Thyroid gland (tissue), 4 donors: ENCODE measurements at places on chromosomes 11 and 22.

- no peak for DNase-seq
- peak overlapping the region; percentile 57 for H3K27ac ChIP-seq
- H3K4me1 ChIP-seq = peaks cover 17% of the 10 kb centered on the region
- H3K27me3 ChIP-seq = no peaks in the 10 kb centered on the region
Observed at GRCh38 chr11:75526192-75526541, 426 bp upstream of the GDPD5 start.

DNA sequence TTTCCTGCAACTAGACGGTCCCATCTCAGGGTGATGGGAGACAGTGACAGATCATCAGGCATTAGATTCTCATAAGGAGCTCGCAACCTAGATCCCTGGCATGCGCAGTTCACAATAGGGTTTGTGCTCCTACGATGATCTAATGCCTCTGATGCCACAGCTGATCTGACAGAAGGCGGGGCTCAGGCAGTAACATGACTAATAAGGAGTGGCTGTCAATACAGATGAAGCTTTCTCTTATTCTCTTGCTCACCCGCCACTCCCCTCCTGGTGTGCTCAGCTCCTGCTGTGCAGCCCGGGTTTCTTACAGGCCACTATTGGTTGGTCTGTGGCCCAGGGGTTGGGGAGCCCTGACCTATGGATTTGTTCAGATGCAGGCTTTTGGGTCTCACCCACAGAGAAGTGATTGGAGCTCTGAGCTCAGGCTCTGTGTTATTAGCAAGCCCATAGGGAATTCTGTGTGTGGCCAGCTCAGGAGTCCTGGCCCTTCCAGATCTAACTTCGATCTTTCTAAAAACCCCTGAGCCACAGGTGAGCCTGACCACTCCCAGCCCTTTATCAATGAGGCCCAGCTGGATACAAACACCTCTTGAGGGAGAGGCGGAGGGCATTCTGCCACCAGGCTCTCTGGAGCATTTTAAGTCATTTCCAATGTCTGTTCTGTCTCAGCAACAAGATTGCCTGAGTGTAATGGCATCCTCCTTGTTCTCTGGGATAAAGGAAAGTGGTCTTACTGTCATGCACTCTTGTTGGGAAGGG lies 351.8 kb downstream of the BUD13 start:
- DNase-seq = no peak
- no peak overlapping the region for H3K27ac ChIP-seq
- no peaks in the 10 kb centered on the region for H3K27me3 ChIP-seq
- no peak overlapping the region for H3K4me3 ChIP-seq
- H3K4me1 ChIP-seq = no peaks in the 10 kb centered on the region

DNA sequence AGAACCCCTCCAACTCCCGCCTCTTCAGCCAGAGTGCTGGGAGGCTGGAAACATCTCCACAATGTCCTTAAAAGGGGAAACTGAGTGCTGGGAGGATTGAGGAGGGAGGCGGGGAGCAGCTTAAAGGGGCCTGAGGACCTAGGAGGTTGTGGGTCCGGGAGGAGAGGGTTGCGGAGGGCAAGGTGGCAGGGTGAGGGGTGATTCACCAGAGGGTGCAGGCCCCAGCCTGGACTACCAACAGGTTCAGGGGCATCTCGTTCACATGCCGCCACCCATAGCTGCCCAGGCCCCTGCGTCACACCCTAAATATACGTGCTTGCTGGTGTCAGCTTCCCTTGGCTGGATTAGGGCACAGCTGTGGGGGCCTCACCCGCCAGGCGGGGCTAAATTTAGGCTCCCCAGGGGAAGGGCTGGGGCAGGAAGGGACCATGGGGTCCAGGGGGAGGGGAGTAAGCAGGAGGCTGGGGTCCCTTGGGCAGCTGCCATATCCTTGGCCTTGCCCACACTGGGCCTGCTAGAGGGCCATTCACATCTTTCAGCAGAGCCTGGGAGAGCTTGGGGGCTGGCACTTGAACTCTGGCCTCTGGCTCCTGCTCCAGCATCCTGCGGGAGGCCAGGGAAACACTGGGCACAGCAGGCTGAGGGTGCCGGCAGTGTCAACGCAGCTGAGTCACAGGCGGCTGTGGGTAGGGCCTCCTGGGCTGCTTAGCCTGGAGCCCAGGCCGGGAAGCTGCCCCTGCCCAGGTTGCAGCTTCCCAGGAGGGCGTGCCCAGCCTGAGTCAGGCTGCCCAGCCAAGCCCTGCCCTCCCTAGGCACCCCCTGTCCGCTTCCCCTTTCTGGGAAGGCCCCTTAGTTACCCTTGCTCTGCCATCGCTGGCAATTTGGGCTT lies 1.3 kb downstream of the EHBP1L1 start:
- no peaks in the 10 kb centered on the region for H3K27me3 ChIP-seq
- no peak for DNase-seq
- H3K4me1 ChIP-seq = peaks cover 25% of the 10 kb centered on the region

DNA sequence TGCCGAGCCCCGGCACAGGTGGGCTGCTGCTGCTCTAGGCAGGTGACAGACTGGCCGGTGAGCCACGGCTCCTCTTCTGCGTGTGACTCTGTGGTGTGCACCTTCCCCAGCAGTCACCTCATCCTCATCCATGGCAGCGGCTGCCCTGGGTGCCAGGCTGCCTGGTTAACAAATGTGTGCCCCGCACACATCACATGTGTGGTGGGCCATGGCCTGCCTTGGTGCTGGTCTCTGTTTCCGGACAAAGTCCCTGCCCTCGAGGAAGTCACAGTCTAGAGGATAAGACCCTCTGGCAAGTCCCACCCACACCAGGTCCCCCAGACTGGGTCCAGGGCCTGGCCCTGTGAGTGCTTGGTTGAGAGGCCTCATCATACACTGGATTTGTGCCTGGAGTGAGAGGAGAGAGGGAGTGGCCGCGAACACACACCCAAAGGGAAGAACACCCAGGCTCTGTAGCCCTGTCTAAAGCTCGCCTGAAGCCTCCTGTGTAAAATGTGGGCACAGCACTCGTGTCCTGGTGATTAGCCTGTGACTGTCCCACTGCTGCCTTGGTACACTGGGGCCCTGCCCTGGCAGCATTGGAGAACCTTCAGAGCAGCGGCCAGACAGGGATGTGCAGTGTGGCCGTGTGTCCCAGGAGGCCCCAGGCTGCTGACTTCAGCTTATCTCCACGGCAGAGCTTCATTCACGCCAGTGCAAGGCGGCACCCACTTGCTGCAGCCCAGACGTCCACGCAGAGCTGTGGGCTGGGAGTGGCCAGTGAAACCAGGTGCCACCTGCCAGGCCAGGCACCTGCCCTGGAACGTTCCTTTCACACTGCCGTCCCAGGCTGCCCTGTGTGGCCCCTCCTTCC lies 269.9 kb downstream of the TBC1D22A start:
- H3K27ac ChIP-seq = no peak overlapping the region
- H3K4me3 ChIP-seq = no peak overlapping the region
- no peaks in the 10 kb centered on the region for H3K27me3 ChIP-seq
- peaks cover 26% of the 10 kb centered on the region for H3K4me1 ChIP-seq
- H3K36me3 ChIP-seq = no peaks in the 10 kb centered on the region
- peak; percentile 38 for DNase-seq

- H3K4me3 ChIP-seq = no peak overlapping the region
- H3K27me3 ChIP-seq = no peaks in the 10 kb centered on the region
- H3K4me1 ChIP-seq = no peaks in the 10 kb centered on the region
Observed at GRCh38 chr11:123030517-123030916, 31.4 kb downstream of the HSPA8 start.

DNA sequence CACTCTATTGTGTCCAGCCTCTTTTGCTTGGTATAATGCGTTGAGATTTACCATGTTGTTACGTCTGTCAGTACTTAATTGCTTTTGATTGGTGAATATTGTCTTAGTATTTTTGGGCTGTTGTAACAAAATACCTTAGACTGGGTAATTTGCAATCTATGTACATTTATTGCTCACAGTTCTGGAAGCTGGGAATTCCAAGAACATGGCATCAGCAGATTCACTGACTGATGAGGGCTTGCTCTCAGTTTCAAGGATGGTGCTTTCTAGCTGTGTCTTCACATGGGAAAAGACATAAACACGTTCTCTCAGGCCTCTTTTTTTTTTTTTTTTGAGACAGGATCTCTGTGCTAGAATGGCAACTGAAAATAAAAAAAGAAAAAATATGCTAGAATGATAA lies 46.7 kb upstream of the INCENP start:
- no peak overlapping the region for H3K4me3 ChIP-seq
- no peaks in the 10 kb centered on the region for H3K27me3 ChIP-seq
- peaks cover 4% of the 10 kb centered on the region for H3K4me1 ChIP-seq
- H3K36me3 ChIP-seq = no peaks in the 10 kb centered on the region
- H3K27ac ChIP-seq = no peak overlapping the region

GRCh38 chr22:23035557-23036277 lies 34.6 kb upstream of the GNAZ start:
- no peak overlapping the region for H3K4me3 ChIP-seq
- no peaks in the 10 kb centered on the region for H3K27me3 ChIP-seq

GRCh38 chr11:29321293-29322132 lies 695.3 kb downstream of the KCNA4 start:
- no peak overlapping the region for H3K4me3 ChIP-seq
- DNase-seq = no peak
- no peaks in the 10 kb centered on the region for H3K4me1 ChIP-seq
- no peak overlapping the region for H3K27ac ChIP-seq

- H3K27me3 ChIP-seq = no peaks in the 10 kb centered on the region
- DNase-seq = no peak
- H3K27ac ChIP-seq = no peak overlapping the region
- H3K4me3 ChIP-seq = no peak overlapping the region
- H3K4me1 ChIP-seq = no peaks in the 10 kb centered on the region
Observed at GRCh38 chr22:41252365-41252764, 11.6 kb upstream of the CHADL start.
